Stimulated activated CD4-positive, alpha-beta T cell treated with anti-CD3 and anti-CD28 coated beads, Interleukin-1b, Interleukin-23, amount 100 ng/mL, for 48 hours (primary cell): ENCODE measurements at places on chromosomes 1 and 21.
A peak's percentile ranks its signal among the peaks of the same experiment; 100 is the strongest.

DNA sequence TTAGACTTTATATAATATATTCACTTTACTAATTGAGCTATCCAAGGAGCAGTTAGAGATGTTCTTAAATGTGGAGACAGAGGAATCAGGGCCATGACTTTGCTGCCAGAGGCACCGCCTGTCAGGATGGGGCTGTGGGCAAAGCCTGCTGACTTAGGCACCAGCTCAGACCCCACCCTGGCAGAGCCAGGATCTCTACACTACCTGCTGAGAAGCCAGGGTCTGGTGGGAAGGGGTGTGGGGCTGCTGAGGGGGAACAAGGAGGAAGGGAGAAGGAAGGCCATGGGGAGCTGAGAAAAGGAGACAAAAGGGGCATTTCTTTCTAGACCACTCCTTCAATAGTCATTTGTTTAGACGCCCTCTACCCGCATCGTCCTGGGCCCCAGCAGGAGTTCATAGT is 104.8 kb downstream of the TMEM53 start:
- no peak for DNase-seq

DNA sequence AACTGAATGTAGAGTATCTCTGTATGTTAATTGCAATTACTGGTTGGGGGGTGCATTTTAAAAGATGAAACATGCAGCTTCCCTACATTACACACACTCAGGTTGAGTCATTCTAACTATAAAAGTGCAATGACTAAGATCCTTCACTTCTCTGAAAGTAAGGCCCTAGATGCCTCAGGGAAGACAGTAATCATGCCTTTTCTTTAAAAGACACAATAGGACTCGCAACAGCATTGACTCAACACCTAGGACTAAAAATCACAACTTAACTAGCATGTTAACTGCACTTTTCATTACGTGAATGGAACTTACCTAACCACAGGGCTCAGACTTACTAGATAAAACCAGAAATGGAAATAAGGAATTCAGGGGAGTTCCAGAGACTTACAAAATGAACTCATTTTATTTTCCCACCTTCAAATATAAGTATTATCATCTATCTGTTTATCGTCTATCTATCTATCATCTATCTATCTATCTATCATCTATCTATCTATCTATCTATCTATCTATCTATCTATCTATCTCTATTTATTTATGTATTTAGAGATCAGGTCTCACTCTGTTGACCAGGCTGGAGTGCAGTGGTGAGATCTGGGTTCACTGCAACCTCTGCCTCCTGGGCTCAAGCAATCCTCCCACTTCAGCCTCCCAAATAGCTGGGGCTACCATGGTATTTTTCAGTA is 47.8 kb downstream of the CHML start:
- no peak for DNase-seq

GRCh38 chr1:94595658-94596057 is 54.1 kb upstream of the F3 start:
- DNase-seq, result no peak

GRCh38 chr21:22754746-22755145 is 1756.5 kb downstream of the NCAM2 start:
- no peak for DNase-seq

DNA sequence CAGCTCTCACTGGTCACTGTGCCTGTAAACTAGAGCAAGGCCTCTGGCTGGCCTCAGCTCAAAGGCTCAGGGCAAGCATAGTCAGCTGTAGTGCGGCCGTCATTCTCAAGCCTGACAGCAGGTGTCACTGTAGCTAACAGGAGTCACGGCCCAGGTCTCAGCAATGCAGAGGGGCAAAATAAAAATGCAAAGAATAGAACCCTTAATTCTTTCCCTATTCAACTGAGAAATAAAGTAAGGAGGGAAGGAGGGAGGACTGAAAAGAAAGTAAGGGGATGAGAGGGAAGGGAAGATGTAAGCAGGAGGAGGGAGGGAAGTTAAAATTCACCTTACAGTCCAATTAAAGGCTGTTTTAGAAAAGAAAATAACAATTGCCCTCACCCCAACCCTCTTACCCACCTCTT is 106.1 kb downstream of the KIAA0319L start:
- peak; percentile 74 for DNase-seq

- DNase-seq, result no peak
Measured at GRCh38 chr1:48876330-48876785, 99.7 kb upstream of the BEND5 start.

GRCh38 chr1:240682859-240683242 is 70.9 kb upstream of the GREM2 start:
- no peak for DNase-seq

GRCh38 chr21:35697321-35697808 is 363.0 kb downstream of the SETD4 start:
- DNase-seq, result no peak

- no peak for DNase-seq
Measured at GRCh38 chr1:20052386-20052785, 17.6 kb upstream of the PLA2G5 start.

DNA sequence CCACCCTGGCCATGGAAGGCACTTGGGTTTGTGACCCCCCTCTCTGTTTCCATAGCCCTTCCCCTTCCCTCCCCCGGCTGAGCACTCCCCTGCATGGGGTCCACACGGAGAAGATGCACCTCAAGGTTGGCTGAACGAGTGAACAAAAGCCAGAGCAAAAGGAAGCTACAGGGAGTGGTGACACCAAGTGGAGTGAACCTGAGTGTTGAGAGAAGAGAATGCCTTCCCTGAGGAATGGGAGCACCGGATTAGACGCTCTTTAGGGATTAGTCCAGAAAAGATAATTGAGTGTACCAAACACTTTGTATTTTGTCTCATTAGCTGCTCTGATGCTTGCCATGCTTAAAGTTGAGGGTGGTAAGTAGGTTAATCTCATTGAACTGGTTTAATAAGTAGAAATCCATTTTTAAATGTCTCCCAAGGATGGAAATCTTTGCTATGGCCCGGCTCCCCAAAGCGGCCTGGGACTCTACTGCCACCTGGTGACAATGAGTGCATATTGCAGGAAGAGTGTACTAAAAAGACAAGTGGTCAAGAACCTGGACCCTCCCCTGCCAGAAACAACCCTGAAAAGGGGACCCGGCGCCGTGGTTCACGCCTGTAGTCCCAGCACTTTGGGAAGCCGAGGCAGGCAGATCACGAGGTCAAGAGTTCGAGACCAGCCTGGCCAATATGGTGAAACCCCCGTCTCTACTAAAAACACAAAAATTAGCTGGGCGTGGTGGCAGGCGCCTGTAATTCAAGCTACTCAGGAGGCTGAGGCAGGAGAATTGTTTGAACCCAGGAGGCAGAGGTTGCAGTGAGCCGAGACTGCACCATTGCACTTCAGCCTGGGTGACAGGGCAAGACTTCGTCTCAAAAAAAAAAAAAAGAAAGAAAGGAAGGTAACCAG is 150.6 kb upstream of the ZC3H12A start:
- peak; percentile 10 for DNase-seq

DNA sequence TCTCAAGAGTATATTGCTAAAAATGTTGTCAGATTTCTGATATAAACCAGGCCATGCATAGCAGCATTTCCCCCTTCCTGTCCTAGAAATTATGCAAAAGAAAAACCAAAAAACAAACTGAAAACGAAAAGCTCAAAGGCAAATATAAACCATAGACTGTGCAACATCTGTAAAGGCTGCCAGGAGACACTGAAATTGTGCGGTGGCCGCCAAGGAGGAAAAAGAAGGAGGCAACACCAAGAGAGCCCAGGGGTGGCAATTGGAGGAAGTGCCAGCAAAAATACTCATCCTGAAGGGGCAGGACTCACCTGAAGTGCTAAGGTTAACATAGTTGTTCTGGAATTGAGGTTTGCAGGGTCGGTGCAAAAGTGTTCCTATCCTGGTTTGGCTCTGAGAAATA is 92.0 kb downstream of the RWDD3 start:
- no peak for DNase-seq

GRCh38 chr1:213968146-213968825 is 19.5 kb upstream of the PROX1 start:
- DNase-seq, result no peak

- no peak for DNase-seq
Measured at GRCh38 chr1:8625491-8625890, 191.9 kb downstream of the RERE start.

DNA sequence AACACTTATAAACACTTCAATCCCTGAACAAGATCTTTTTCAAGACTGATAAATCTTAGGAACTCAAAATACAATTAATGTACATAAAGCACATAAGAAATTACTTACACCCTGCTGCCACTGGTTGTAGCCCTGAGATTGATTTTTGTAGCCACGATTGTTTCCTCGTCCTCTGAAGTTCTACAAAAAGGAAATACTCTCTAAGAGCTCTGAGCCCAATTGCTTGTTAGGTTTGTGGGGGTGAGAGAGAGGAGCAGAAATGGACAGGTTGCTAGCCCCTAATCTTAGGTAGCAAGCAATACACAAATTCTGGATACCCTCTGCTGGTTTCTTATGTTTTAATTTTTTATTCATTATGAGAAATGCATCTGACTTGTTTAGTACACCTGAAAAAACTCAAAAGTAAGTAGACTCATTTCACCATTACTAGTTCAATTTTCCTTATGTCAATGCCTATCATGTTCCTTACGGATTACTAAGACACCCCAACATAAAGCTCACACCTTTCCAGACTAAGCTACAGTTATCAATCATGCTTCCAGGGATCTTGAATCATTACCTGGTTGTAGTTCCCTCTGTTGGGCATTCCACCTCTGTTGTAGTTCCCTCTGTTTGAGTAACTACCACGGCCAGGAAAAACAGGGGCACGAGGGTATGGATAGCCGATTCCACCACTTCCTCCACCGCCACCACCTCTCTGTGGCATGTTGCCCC is 9.3 kb downstream of the HNRNPU start:
- DNase-seq, result no peak

GRCh38 chr1:178399177-178399728 is 97.5 kb downstream of the CLEC20A start:
- DNase-seq, result no peak

DNA sequence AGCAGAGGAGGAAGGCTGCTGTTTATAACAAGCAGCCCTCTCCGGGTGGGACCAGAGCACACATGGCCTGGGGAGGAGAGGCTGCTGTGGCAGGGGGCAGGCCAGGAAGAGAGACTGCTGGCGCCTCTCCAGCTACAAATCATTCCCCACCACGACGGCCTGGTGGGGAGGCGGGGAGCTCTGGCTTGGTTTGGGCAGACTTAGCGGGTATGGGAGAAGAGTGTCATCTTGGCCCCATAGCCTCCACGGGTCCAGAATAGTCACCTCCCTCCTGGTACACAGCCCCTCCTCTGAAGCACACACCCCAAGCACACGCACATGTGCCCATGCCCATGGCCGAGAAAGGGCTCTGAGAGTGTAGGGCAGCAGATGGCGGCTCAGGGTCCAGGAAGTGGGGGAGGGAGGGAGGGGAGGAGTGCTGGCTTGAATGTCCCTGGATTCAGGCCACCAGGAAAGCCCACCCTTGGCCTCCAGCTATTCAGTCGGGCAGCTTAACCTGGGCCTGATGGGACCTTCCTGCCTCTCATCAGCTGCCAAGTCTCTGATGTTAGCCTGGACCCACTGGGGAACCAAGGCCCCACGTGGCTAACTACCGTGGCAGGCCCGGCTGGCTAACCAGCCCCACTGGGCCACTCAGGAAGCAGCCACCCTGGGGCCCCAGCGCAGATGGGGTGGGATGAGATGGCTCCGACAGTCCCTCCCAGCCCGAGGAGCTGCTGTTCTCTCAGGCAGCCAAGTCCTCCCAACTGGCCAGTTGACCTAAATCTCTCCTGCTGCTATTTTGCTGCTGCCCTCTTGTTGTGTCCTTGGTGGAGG is 10.9 kb downstream of the LRP8 start:
- no peak for DNase-seq

DNA sequence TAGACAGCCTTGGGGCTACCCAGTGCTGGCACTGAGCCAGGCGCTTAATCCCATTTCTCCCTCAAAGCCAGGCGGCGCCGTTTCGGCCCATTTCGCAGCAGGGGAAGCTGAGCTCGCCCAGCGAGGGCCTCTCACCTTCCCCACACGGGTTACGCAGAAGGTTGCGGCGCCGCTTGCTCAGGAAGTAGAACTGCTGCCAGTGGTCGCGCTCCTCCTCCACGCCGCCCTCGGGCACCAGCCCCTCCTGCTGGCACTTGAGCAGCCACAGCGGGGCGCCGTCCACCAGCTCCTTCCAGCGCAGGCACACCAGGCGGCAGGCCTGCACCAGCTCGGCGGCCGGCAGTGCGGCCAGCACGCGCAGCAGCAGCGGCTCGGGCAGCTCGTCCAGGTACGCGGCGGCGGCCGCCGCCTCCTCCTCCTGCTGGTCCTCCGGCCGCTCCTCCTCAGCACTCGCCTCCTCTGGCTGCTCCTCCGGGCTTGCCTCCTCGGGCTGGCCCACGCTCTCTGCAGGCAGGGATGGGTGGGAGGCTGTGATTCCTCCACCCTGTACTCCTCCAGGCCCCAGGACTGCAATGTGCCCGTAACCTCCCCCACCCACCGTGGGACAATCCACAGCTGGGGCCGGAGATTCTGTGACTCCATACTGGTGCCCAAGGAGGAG is 3.8 kb downstream of the FBXO2 start:
- DNase-seq, result peak; percentile 84

GRCh38 chr1:226222686-226223085 is 778 bp upstream of the MIXL1 start:
- DNase-seq, result no peak

- DNase-seq, result no peak
Measured at GRCh38 chr1:44802306-44803061, 2.3 kb downstream of the PLK3 start.

- DNase-seq, result peak; percentile 69
Measured at GRCh38 chr21:34967509-34968289, 81.4 kb downstream of the RUNX1 start.

GRCh38 chr21:41578716-41579115 is 70.8 kb upstream of the TMPRSS2 start:
- DNase-seq, result no peak

DNA sequence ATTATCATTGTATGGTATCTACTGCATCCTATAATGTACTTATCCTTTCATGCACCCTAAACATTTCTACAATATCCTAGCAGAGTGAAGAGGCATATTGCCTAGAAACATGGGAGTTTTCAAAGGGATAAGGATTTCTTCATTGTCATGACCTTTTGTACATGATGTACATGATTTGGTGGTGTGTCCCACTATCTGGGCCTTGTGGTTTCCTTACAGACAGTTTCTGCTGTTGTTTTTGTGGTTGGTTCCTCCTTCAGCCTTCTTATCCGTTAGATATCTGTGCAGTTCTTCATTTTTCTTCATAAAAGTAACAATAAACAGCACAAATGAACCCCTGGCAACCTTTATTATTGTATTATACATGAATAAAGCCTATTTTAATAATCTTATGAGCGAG is 70.4 kb upstream of the BACH1 start:
- no peak for DNase-seq

- no peak for DNase-seq
Measured at GRCh38 chr1:201004732-201005131, 18.8 kb downstream of the KIF21B start.
